Right kidney (tissue), 9 donors: ENCODE measurements at places on chromosomes 2 and 18.

DNA sequence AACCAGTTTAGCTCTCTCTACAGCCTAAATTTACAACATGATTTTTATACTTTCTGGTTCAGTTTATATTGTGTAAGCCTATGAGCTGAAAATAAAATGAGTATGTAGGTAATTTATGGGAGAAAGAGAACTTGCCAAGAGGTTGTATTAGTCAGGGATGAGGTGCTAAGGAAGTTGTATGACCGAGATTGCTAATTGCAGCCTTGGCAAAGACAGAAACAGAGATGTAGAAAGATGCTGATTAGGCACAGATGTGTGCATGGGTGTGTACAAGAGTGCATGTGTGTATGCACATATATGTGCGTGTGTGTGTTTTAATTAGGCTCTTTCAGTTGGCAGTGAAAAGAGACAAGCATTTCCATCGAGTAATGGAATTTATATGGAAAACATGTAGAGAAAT lies 213.9 kb downstream of the FBXO15 start:
- DNase-seq = no peak

DNA sequence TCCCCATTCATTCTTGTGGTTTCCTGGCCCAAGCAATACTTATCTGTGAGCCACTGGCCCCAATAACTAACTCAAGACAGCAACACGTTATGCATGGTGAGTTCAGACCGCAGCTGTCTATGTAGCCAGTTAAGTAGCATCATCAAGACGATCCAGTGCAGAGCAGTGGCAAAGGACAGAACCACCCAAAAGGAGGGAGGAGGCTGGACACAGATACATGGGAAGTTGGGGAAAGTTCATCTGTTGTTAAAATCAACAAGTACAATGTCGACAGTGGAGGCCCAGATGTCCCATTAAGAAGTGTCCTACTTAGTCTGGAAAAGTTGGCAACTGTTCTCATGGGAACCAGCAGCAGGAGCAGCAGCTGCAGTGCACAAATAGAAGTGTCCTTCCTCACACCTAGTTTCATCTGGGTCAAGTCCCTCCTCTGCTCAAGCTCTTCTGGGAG lies 106.9 kb upstream of the THOC1 start:
- DNase-seq = no peak

DNA sequence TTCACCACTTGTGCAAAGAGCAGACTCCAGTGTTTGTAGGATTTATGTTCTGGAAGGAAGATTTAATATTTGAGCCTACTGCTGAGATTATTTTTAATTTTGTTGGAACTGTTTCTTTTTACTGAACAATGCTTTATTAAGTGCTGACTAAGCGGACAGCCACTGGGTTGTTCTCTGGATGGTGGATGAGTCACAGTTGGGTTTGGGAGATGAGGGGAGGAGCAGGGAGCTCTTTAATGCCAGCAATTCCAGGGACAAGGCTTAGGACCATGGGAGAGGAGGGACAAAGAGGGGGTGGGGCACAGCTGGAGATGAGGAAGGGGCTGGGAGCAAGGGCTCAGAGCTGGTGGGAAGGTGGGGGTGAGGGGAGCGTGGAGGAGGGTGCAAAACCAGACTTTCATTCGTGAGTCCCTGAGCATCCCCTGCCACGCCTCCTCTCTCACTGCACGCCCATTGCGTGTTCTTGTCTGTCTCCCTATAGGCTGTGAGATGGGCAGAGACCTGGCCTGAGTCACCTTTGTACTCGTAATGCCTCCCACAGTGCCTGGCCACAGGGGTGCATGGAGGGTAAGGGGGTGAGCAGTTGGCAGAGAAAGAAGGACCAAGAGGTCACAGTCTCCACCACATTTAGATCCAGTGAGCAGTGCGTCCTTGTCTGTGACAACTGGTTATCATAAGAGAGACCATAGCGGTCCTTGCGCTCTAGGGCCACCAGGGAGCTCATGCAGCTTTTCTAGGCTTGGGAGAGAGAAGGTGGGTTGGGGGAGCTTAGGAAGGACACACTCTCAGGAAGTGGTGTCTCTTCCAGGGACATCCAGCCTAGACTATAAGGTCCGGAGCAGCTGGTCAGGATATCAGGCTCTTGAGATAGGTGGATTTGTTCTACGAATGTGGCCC lies 18.4 kb downstream of the SLC4A3 start:
- no peak for DNase-seq

GRCh38 chr2:28687640-28688385 lies 63.8 kb upstream of the PPP1CB start:
- DNase-seq = no peak

DNA sequence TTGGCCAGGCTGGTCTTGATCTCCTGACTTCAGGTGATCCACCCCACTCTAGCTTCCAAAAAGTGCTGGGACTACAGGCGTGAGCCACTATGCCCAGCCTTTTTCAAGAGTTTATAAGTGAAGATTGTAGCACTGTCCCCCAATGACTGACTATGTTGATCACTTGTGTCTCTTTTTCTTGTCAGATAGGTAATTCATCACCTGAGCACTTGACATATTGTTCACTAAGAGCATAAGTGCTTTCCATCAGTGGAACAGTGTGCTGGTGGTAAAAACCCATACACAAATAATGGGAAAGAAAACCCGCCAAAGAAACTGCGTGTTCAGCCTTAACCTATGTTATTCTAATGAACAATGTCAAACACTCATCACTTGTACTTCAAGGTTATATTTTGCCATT lies 414.4 kb upstream of the CDH7 start:
- no peak for DNase-seq

GRCh38 chr18:60060578-60060977 lies 160.8 kb downstream of the PMAIP1 start:
- DNase-seq = no peak

DNA sequence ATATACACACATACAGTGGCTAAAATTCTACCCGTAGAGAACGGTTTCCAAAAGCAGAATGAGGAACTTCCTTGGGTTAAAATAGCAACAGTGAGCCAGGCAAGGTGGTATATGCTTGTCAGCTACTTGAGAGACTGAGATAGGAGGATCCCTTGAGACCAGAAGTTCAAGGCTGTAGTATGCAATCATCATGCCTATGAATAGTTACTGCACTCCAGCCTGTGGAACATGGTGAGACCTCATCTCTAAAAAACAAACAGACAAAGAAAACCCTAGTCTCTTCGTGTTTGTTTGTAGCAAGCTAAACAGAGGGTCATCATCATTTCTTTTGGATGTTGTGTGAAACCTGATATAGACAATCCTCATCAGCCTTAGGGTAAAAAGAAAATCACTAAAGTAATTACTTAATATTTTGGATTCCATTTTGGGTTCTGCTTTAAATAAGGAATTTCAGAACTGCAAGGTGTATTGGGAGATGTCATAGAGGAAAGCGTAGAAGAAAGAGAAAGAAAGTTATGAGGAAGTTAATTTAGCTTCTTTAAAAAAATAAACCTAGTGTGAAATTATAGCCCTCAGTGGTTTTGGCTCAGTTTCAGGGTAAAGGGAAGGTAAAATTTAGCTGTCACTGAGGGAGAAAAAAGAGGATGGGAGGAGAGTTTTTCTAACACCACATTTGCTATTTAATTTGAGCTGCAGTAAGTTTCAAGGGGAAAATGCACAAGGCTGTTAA lies 46.5 kb downstream of the PLEK start:
- no peak for DNase-seq

- DNase-seq = no peak
These were observed 1868.8 kb upstream of the CELF4 start for GRCh38 chr18:39434223-39434920.

GRCh38 chr18:25190472-25190871 lies 161.5 kb downstream of the ZNF521 start:
- DNase-seq = no peak

GRCh38 chr2:232655392-232655791 lies 22.0 kb downstream of the EFHD1 start:
- DNase-seq = no peak

DNA sequence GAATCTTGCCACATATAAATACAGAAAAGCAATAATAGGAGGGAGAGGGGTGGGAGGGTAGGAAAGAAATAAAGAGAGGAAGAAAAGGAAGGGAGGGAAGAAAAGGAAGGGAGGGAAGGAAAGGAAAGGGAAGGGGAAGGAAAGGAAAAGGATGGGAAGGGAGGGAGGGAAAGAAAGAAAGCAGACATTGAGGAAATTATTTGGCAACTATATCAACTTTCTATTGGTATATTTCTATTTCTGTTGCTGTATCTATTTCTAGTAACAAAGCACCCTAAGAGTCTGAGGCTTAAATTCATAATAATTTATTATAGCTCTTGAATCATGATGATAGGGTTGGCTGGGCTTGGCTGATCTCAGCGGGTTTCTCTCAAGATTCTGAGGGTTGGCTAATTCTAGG lies 648.0 kb downstream of the CCDC85A start:
- no peak for DNase-seq

GRCh38 chr2:138960191-138960590 lies 180.0 kb upstream of the NXPH2 start:
- no peak for DNase-seq

DNA sequence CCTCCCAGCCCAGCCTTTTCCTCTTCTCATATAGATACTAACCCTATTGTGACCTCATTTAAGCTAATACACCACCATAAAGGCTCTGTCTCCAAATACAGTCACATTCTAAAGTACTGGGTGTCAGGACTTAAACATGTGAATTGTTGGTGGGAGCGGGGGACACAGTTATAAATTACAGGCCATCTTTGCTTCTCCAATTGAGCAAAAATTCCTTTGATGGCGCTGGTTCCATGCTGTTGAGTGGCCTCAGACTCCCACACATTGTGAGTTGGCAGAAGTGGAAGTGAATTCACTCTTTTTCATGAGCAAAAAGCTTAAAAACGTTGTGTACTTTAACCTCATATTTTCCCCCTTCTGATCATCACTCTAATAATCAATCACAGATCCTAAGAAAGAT lies 46.0 kb downstream of the GBX2 start:
- no peak for DNase-seq

- no peak for DNase-seq
These were observed 813.7 kb downstream of the ERBB4 start for GRCh38 chr2:211724933-211725332.

GRCh38 chr2:28661589-28662001 lies 90.0 kb upstream of the PPP1CB start:
- peak; percentile 46 for DNase-seq

GRCh38 chr2:212930556-212931260 lies 220.7 kb downstream of the IKZF2 start:
- DNase-seq = no peak

GRCh38 chr2:127163921-127164320 lies 56.2 kb downstream of the CYP27C1 start:
- no peak for DNase-seq

GRCh38 chr2:113083296-113083695 lies 15.5 kb downstream of the IL1F10 start:
- no peak for DNase-seq

DNA sequence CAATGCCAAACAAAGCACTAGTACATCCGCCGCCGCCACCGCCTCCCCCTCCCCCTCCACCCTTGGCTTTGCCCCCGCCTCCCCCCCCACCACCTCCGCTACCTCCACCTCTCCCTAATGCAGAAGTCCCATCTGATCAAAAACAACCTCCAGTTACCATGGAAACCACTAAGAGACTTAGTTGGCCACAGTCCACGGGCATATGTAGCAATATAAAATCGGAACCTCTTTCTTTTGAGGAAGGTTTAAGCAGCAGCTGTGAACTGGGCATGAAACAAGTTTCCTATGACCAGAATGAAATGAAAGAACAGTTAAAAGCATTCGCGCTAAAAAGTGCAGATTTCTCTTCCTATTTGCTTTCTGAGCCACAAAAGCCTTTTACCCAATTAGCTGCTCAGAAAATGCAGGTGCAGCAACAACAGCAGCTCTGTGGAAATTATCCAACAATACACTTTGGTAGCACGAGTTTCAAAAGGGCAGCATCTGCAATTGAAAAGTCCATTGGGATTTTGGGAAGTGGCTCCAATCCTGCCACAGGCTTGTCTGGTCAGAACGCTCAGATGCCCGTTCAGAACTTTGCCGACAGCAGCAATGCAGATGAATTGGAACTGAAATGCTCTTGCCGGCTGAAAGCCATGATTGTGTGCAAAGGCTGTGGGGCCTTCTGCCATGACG lies 168.0 kb downstream of the ASXL3 start:
- DNase-seq = no peak

- DNase-seq = no peak
These were observed 241.4 kb upstream of the KLHL14 start for GRCh38 chr18:33014060-33014796.

DNA sequence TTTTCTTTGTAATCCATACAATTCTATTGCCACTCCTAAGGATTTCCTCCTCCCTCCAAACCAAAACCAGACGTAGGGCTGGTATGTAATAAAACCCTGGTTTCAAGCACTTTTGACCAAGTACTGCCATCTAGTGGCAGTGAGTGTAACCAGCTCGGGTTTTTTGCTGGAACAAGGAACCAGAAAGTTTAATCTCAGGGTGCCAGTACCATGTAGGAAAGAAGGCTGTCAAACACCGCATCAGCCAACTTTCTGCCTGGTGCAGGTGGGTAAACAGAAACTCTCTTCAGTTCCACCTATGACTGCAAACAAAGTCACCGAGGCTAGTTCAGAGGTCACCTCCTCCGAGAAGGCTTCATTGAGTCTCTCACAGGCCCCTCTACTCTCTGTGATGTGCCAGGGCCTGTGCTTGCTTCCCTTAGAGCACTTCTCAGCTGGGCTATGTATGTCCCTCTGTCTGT lies 10.2 kb upstream of the THNSL2 start:
- no peak for DNase-seq

GRCh38 chr2:67572721-67573435 lies 175.7 kb downstream of the ETAA1 start:
- DNase-seq = no peak

DNA sequence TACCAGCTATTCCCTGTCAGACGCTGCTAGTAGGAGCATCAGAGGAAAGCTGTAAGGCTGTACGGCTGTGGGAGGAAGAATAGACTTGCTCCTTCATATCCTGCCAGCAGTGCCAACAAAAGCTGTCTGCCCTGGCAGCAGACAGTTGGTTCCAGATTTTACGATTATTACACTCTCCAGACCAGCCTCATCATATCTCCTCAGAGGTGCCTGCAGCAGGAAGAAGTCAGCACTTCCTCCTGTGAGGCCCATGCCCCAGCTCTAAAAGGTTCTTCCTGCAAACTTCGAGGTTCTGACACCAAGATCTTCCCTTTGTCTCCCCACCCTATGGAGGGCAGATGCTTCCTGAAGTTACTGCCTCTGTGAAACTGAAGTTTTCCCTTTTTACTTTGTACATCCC lies 537.7 kb upstream of the PKDCC start:
- DNase-seq = no peak

GRCh38 chr18:67131498-67131897 lies 385.0 kb downstream of the DSEL start:
- DNase-seq = no peak

- no peak for DNase-seq
These were observed 9.7 kb upstream of the KIF3C start for GRCh38 chr2:25991965-25992364.

DNA sequence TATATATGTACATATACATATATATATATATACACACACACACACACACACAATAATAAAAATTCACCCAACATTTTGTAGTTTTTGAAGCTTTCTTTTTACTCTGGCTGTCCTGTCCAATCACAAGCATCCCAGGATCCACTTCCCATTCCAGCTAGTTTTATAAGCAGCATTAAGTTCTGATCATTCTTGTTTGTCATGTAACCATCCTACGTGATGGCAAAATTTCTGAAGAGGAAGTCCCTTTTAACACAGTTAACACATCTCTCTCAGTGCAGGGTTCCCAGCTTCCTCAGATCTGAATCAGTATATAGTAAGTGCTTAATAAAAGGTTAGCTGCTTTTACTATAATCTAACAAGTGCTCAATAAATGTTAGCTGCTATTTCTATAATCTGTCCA lies 26.4 kb downstream of the MYOM1 start:
- no peak for DNase-seq

- no peak for DNase-seq
These were observed 19.5 kb upstream of the FAHD2A start for GRCh38 chr2:95382686-95383634.

- DNase-seq = no peak
These were observed 76.5 kb downstream of the RAD51AP2 start for GRCh38 chr2:17441790-17442189.
